ENCODE measurements at places on chromosomes 3 and 15.
A peak's percentile ranks its signal among the peaks of the same experiment; 100 is the strongest.

GRCh38 chr3:73866846-73867245 lies 242.1 kb upstream of the PDZRN3 start:
- DNase-seq, result no peak

GRCh38 chr15:29051422-29051821 lies 165.6 kb downstream of the APBA2 start:
- no peak for DNase-seq

GRCh38 chr3:59386165-59386564 lies 336.3 kb upstream of the CFAP20DC start:
- no peak for DNase-seq

GRCh38 chr15:35141743-35142471 lies 56.8 kb upstream of the NANOGP8 start:
- no peak for DNase-seq

DNA sequence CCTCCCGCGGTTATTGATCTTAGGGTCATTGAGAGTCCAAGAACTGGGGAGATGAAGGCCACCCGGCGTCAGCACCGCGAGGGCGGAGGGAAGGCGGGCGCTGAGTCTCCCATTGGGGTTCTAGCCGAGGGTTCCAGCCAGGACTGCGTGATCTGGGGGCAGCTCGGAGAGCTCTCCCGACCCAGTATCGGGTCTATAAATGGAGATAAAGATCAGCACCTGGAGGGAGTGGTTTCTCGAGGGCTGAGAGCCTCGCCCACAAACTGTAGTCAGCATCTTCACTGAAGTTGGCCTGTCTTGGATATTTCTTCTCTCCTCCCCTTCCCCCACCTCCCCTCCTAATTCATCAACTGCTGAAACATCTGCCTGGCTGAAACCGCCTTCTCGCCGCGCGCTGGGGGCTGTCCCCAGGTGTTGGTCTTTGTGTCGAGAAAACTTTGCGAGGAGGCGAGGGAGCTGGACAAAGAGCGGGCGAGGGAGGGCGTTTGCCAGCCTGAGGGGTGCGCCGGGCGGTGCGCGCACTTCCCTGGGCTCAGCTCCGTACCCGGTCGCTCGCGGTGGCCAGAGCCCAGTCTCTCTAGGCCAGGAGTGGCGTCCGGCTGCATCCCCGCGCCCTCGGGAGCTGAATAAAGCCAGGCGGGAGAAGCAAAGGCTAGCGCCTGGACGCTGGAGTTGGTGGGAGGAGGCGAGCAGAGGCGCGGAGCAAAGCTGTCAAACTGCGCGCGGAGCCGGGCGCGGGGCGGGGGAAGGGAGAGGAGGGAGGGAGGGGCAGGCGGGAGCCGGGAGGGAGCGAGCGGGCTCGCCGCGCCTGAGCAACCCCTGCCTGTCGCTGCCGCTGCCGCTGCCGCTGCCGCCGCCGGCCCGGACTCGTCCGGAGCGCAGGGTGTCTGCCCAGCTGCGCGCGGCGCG lies at the start of gene ST8SIA2:
TSS of gene ST8SIA2 (plus strand) at position 811 of the 909 bp plus-strand sequence. CDS start 184 bp downstream, outside the sequence.
- peak; percentile 48 for DNase-seq

DNA sequence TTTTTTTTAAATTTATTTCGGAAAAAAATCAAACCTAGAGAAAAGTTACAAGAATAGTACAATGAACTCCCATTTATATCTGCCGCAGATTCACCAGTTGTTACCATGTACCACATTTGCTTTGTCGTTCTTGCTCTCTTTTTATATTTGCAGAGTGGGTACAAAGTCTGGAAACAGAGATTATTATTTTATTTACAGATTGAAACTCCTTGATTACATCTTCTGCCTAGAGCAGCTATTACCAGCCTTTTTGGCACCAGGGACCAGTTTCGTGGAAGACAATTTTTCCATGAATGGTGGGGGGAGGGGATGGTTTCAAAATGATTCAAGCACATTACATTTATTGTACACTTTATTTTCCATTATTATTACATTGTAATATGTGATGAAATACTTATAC lies 8.3 kb downstream of the MEF2A start:
- DNase-seq, result no peak

DNA sequence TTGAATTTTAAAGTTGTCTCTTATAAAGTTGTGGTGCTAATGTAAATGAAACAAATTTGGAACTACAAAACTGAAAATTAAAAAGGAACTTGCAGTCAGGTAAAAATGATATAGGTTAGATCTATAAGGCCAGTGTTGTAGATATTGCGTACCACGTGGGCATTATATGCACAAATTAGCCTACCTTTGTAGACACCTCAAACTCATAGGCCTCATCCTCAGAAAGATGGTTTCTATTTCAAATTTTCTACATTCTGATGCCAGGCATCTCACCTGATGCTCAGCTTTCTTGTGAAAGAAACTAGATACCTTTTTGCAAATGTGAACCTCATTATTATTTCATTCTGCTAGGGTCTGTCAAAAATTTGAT lies 25.6 kb downstream of the TMEM207 start:
- DNase-seq, result no peak

- DNase-seq, result no peak
Observed at GRCh38 chr3:182921665-182922355, 58.5 kb downstream of the DCUN1D1 start.

- DNase-seq, result no peak
Observed at GRCh38 chr3:122273498-122273897, 51.5 kb upstream of the CSTA start.
